ENCODE measurements at places on chromosomes 6 and 20. TPM values are rescaled to one million over a fixed set of nuclear protein-coding genes. Genes with fewer than 3 reads are reported as not detected.

HLA-DMA gene
- 3.3 TPM for total RNA-seq

ZFP57 gene
- total RNA-seq, result 0.07 TPM

BAG2 gene
- 16.6 TPM for total RNA-seq

NNAT gene
- not detected for total RNA-seq

PARD6B gene
- total RNA-seq, result 0.20 TPM

HFE gene
- total RNA-seq, result 20.3 TPM

CNKSR3 gene
- 5.6 TPM for total RNA-seq

PNRC1 gene
- total RNA-seq, result 78.1 TPM

Measured in smooth muscle cell of the pulmonary artery (primary cell).